ENCODE measurements at places on chromosomes 3 and 15. TPM values are rescaled to one million over a fixed set of nuclear protein-coding genes. Genes with fewer than 3 reads are reported as not detected.

The POTEB gene
- total RNA-seq = not detected

The SLC30A4 gene
- total RNA-seq = 3.4 TPM

The ISLR2 gene
- not detected for total RNA-seq

The SCG3 gene
- not detected for total RNA-seq

The MINAR1 gene
- total RNA-seq = 1.3 TPM

The UQCC5 gene
- total RNA-seq = 102 TPM

The PLSCR2 gene
- total RNA-seq = not detected

The AP3B2 gene
- 0.14 TPM for total RNA-seq

The UNC45A gene
- 35.2 TPM for total RNA-seq

The TRPC1 gene
- 9.8 TPM for total RNA-seq

The SI gene
- not detected for total RNA-seq

The LINGO1 gene
- total RNA-seq = not detected

The MUC20 gene
- total RNA-seq = 0.17 TPM

The SST gene
- not detected for total RNA-seq

The APOD gene
- total RNA-seq = 0.12 TPM

The NUSAP1 gene
- total RNA-seq = 155 TPM

The ASB7 gene
- total RNA-seq = 8.9 TPM

The TMCO5A gene
- total RNA-seq = not detected

The SYNPR gene
- total RNA-seq = not detected

The FSD2 gene
- not detected for total RNA-seq

The CASR gene
- not detected for total RNA-seq

The CTXN2 gene
- total RNA-seq = not detected

The ARIH2 gene
- total RNA-seq = 82.2 TPM

The INSYN1 gene
- 0.35 TPM for total RNA-seq

The BOC gene
- 3.7 TPM for total RNA-seq

The CEP19 gene
- total RNA-seq = 6.2 TPM

The CLDN18 gene
- not detected for total RNA-seq

The TMEM207 gene
- total RNA-seq = not detected

The FETUB gene
- not detected for total RNA-seq

The CPNE9 gene
- total RNA-seq = not detected

The PAK6 gene
- not detected for total RNA-seq

The TADA3 gene
- total RNA-seq = 81.5 TPM
